ENCODE measurements at places on chromosomes 5 and 9.

DNA sequence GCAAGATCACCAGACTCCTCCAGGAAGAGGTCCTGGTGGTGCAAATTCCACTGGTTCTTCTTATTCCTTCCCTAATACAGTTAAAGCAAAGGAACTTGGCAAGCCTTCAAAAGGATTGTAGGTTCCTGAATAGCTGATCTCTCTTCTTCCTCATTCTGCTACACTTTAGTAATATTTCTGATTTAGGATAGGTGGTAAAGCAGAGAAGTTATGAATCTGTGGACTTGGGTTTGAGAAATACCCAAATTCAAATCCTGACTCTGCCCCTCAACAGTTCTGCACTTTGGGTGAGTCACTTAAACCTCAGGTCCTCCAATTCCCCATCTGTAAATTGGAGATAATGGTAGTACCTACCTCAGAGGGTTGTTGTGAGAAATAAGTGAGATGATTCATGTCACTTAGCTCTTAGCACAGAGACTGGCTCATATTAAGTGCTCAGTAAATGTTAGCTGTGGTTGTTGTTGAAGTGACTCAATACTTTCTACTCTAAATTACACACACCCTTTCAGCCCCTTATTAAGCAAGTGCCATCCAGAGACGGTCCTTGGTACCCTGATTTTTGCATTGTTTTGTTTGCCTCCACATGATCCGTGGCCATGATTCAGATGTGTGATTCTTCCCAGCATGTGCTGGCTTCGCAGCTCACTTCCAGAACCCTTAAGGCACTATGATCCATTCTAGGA lies 5.2 kb downstream of the SH3RF2 start:
- DNase-seq = no peak

DNA sequence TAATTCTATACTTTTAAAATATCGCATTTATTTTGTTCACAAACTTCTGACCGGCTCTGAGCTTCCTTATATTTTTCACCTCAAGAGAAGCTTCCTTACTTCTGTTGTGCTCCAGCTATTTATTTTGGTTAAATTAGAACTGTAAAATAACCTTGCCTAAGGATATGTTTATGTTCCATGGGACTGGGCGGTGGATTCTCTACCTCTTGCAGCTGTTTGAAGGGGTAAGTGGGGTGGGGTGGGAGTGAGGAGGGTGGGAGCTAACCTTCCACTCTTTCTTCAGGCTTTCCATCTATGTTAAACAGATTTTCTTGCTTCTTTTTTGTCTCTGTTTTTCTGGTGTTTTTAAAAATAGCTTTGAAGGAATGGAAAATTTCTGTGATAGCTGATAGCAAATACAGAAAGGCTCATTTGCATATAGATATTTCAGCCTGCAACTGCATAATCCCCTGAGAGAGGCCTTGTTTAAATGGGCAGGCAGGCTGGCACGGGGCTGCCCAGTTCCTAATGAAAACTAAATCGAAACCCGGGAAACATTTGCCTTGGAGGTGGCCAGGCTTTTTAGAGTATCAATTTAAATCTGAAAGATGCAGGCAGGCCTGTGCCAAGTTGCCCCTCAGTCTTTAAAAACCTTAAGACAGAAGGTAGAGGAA lies 122.1 kb upstream of the DMAC1 start:
- DNase-seq = no peak

- no peak for DNase-seq
Measured at GRCh38 chr5:154608531-154609011, 130.5 kb upstream of the HAND1 start.

DNA sequence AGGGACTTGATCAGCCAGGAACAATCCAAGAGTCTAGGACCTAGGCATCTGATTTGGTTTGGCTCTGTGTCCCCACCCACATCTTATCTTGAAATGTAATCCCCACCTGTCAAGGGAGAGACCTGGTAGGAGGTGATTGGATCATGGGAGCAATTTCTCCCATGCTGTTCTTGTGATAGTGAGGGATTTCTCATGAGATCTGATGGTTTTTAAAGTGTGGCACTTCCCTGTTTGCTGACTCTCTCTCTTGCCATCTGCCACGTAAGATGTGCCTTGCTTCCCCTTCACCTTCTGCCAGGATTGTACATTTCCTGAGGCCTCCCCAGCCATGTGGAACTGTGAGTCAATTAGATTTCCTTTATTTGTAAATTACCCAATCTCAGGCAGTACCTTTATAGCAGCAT lies 201.7 kb upstream of the ACTBL2 start:
- no peak for DNase-seq

GRCh38 chr5:130206686-130207085 lies 302.4 kb downstream of the CHSY3 start:
- DNase-seq = no peak

GRCh38 chr9:16028548-16028947 lies 475.7 kb downstream of the CCDC171 start:
- no peak for DNase-seq

DNA sequence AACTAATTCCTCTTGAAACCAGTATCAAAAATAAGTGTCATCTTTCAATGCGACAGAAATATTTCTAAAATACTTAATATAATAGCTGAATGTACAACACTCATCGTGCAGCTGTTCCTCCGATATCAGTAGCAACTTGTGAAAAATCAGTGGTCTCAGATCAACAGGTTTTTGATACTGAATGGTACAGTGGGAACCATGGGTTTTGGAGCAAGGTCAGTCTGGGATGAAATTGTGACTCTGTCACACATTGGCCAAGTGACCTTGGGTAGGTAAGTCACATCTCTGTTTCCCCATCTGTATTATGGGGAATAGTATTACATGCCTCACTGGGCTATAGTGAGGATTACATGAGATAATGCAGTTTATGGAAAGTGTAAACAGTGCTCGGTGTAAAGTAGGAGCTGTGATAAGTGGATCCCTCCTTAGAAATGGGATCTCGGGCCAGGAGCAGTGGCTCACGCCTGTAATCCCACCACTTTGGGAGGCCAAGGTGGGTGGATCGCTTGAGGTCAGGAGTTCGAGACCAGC lies 17.3 kb downstream of the EXOSC2 start:
- DNase-seq = no peak

GRCh38 chr5:138626333-138626944 lies 51.2 kb upstream of the HSPA9 start:
- DNase-seq = no peak

DNA sequence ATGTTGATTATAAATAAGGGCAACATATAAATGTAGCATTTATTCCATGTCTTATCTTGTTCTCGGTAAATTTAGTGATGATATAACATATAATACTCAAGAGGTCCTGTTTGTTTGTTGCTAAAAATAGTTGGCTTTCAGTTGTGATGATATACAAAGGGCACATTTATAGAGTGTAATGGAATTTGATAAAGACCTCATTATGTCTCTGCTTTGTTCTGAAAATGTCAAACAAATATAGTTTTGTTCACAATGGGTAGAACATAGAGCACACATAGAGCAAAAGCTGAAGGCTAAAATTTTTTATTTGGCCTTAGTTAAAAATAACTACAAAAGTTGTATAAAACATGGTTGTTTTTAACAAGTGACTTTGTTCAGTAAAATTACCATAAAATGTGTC lies 477.1 kb upstream of the SMC2 start:
- no peak for DNase-seq

DNA sequence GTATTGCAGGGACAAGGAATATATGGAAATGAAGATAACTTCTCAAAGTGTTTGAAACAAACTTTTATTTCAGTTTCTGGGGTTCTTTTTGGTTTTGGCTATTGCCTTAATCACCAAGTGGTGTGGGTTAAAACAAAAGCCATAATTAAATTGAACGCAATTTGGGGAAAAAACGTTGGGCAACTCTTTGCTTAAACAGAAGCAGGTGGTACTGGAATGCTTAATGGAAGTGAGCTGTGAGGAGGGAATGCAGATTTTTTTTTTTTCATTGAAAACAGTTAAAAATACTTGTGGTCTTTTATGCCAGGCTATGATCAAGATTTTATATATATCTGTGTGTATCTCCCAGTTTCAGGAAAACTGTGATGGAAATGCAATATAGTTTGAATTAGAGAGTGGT lies 195.7 kb upstream of the TUT7 start:
- no peak for DNase-seq

GRCh38 chr9:123090198-123090896 lies 56.9 kb downstream of the GPR21 start:
- no peak for DNase-seq

DNA sequence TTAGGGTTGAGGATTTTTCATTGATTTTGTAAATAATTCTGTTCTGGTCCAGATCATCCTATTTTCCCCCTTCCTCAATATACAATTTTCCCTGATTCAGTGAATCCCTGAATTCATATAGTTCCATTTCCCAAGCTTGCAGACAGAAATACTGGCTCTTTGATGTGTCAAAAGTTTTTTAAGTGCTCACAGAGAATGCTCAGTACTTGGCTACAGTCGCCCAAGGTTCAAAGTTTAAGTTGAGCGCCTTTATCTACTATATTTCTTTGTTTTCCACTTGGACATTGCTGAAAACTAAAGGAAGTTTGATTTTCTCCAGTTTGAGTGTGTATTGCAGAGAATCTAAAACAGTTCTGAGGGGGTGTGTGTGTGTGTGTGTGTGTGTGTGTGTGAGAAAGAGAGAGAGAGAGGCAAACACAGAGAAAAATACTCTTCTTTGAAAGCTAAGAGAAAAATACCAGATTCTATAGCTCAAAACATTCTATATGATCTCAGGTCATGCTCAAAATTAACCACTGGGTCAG lies 136.2 kb upstream of the ACO1 start:
- no peak for DNase-seq

GRCh38 chr5:41154491-41154890 lies 58.8 kb downstream of the C6 start:
- no peak for DNase-seq

GRCh38 chr5:61842840-61843239 lies 463.2 kb upstream of the KIF2A start:
- DNase-seq = no peak

DNA sequence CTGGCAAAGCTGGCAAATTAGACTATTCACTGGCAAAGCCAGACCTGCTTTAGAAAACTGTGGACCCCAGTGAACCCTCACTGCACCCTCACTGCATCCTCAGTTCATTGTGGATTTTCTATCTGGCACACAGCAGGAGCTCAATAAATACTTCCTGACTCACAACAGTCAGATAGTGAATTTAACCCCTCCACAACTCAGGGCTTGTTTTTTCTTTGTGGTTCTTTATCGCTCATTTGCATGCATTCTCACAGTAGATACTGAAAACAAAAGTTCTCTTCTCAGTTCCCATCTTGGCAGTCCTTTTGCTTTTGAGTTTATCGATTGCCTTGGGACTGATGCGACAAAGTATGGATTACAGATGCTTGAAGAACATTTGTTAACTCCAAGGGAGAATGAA lies 99.8 kb downstream of the ACTL7B start:
- no peak for DNase-seq

GRCh38 chr5:9713356-9713755 lies 83.2 kb upstream of the TAS2R1 start:
- DNase-seq = no peak

- no peak for DNase-seq
Measured at GRCh38 chr5:96260009-96260408, 173.0 kb downstream of the PCSK1 start.

DNA sequence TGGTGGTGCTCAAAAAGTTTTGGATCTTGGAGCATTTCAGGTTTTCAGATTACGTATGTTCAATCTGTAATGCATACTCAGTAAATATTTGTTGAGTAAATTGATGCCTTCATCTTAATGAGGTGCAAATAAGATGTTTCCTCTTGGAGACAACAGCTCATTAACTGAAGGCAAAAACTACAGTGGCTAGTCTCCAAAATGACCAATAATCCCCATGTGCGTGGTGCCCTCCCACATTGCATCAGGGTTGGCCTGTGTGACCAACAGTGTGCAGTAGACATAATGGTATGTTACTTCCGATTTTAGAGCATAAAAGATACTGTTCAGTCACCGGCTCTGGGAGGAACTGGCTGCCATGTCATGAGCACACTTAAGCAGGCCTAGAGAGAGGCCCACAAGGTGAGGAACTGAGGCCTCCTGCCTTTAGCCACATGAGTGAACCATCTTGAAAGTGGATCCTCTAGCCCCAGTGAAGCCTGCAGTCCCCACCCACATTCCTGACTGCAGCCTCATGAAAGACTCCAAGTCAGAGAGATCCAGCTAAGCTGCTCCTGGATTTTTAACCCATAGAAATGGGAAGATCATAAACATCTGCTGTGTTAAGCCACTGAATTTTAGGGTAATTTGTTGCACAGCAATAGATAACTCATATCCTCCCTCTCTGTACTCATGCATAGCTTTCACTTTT lies 55.7 kb downstream of the LIFR start:
- no peak for DNase-seq

DNA sequence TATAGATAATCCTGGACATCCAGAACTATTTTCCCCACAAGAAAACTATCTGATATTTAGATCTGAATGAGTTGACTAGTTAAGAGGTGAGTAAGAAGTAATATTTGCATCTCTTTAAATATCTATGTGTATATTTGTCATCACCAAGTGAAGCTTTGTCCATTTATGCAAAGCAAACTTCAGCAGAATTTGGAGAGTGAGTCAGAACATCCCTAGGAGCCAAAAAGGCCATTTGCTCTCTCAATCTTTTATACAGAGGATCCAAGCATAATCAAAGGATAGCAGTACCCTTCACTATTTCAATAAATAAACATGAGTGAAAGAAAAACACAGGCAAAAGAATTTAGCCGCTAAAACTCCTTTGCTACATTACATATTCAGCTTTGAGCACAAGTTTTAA lies 454.4 kb downstream of the NR2F1-AS1 start:
- DNase-seq = no peak

- no peak for DNase-seq
Measured at GRCh38 chr9:14455243-14455642, 141.3 kb upstream of the NFIB start.

DNA sequence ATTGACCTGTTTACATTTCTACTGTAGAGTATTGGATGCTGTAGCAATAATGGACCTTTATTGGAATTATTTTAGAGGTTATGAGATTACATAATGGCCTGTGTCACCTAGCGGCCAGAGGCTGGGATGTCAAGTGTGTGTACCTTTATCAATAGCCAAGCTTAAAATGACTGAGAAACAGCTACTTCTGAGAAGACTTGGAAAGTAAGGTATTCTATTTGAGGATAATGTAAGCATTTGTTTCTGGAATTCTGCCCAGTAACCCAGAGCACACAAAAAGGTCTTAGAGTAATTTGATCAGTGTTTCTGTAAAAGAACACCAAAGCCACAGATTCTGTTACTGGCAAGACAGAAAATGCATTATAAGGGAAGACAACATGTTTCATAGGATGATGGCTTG lies 116.8 kb downstream of the MACIR start:
- no peak for DNase-seq

GRCh38 chr9:113851873-113852272 lies 24.2 kb upstream of the ZNF618 start:
- DNase-seq = no peak

GRCh38 chr9:133710661-133711427 lies 27.3 kb downstream of the SARDH start:
- no peak for DNase-seq

- DNase-seq = no peak
Measured at GRCh38 chr9:130462685-130463540, 18.2 kb downstream of the ASS1 start.
